ENCODE measurements at places on chromosomes 5 and 9. TPM values are rescaled to one million over a fixed set of nuclear protein-coding genes. Genes with fewer than 3 reads are reported as not detected.

- DNase-seq = no peak
Measured at GRCh38 chr5:140480310-140481014, 67.0 kb upstream of the EIF4EBP3 start.

- no peak for DNase-seq
Measured at GRCh38 chr5:140658870-140659269, 5.8 kb upstream of the WDR55 start.

GRCh38 chr9:120856700-120857099 lies 14.0 kb upstream of the PSMD5 start:
- DNase-seq = no peak

DNA sequence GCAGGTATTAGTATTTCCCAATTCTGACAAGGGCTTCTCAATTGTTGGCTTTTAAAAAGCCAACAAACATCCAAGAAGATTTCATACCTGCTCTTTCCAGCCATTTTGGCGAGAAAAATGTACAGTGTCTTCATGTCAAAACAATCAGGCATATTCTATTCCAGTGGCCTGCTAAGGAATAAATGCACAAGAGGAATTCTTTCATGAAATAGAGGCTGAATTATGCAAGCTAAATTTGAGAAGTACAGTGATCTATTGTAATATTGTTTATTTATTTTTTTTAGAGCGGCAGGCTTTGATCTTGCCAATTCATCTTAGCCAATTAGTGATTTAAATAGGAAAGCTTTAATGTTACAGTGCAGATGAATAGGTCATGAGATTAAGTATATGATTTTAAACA lies 49.3 kb downstream of the NLN start:
- DNase-seq = no peak

- DNase-seq = no peak
Measured at GRCh38 chr9:74138182-74138581, 359.0 kb upstream of the RORB start.

MCC gene
- polyA plus RNA-seq = 2.5 TPM

DNA sequence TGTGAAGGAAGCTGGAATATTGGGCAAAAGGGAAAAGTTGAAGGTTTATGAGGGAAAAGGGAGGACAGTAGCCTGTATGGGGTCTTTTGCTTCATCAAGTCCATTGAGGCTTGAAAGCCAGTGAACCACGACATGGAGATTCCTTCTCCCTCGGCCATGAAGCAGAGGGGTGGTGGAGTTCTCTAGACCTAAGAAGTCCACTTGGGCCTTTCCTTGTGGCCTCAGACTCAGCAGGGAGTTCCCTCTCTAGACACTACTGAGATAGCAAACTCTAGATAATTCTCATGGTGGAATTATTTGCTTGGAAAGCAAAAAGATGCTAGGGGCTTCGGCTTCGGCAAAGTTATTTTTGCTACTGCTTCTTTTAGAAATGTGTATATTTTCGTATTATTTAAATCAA lies 78.5 kb downstream of the FOXD1 start:
- no peak for DNase-seq

GRCh38 chr5:56319526-56320181 lies 86.5 kb upstream of the ANKRD55 start:
- no peak for DNase-seq

DNA sequence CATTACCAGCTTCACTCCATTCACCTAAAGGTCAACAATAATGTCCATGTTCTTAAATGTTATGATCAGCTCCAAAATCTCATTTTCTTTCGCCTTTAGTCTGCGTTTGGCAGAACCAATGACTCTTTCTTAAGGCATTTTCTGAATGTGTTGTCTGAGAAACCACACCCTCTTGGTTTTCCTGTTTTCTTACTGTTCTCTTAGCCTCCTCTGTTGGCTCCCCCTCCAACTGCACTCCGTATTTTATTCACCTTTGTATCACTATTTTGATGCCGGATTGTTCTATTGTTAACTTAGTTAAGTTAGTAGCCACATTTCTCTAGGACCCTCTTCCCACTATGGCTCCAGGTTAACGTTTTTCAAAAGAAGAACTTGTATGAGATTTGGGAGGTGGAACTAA lies 185.6 kb downstream of the DMAC1 start:
- no peak for DNase-seq

GRCh38 chr5:34045996-34046395 lies 3.0 kb upstream of the C1QTNF3 start:
- no peak for DNase-seq
